ENCODE measurements at places on chromosomes 7 and 10.

DNA sequence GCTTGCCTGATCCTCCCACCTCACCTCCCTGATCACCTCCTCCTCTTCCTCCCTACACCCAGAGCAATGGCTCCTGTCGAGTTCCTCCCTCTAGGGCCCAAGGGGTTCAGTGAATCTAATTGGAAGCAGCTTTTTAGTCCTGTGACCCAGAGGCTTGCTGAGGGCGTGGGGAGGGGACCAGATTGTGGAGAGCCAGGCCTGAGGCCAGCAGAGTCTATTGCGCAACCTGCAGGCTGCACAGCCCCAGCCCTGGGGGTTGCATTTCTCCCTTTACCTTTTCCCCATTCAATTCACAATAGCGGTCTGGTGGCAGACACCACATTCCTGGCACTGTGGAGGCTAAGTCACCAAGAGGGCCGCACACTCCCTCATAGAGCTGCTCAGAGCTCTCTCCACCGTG lies 32.5 kb downstream of the GHRHR start:
- no peak for DNase-seq

DNA sequence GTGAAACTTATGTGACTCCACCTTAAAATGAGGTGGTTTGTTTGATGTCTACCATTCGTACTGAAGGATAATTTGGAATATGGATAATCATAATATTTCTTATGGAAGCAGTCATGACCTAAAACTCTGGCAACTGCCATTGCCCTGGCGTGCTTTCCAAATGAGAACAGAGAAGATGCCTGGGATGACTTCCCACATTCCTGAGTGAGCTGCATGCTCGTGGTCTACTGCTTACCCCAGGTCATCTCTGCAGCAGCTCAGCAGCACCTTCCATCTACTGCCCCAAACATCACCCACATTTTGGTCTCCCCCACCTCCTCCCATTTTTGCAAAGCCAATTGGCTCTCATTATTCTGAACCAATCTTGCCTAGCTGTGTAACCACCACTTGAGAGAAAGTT lies 40.1 kb downstream of the LYZL1 start:
- no peak for DNase-seq

DNA sequence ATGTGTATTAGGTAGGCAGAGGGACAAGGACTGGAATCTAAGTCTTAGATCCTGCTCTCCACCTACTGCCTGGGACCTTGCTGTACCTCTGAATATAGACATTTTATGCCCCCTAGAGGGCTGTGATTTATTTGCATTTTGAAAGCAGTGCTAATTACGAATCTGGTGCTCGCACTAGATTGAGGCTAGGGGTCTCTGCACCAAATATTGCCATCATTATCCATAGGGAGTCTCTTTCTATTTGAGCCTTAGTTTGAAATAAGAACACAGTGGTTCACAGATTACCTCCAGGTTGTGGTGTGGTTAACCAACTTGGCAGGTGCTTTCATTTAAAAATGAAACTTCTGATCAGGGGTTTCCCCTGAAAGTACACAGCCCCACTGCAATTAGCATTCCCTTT lies 41.8 kb downstream of the CNNM1 start:
- no peak for DNase-seq

DNA sequence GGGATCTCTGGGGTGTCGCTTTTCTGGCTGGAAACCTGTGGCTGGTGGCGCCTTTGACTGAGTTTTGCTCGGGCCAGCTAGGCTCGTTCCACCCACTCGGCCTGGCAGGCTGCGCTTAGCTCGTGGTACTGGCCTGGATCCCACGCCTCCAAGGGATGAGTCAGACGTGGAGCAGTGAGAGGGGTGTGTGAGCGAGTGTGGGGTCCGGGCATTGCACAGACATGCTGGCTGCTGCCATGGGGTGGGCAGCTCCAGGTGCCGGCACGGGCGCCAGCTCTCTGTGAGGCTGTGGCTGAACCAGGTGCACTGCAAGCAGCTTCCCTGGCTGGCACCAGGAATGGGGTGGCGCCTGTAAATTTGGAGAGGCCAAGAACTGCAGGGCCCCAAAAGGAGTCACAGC lies 63.1 kb upstream of the CACNA2D1 start:
- peak; percentile 61 for DNase-seq

DNA sequence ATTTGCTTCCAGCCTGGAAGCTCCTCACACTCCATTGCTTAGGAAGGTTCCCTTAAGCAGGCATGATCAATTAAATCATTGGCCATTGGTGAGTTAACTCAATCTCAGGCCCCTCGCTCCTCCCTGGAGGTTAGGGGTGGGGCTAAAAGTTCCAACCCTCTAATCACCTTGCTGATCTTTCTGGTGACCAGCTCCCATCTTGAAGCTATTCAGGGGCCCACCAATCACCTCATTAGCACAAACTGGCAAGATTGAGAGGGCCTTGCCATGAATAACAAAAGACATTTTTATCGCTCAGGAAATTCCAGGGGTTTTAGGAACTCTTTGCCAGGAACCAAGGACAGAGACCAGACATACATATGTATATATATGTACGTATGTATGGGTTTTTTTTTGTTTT lies 58.4 kb downstream of the AGK start:
- DNase-seq = no peak

DNA sequence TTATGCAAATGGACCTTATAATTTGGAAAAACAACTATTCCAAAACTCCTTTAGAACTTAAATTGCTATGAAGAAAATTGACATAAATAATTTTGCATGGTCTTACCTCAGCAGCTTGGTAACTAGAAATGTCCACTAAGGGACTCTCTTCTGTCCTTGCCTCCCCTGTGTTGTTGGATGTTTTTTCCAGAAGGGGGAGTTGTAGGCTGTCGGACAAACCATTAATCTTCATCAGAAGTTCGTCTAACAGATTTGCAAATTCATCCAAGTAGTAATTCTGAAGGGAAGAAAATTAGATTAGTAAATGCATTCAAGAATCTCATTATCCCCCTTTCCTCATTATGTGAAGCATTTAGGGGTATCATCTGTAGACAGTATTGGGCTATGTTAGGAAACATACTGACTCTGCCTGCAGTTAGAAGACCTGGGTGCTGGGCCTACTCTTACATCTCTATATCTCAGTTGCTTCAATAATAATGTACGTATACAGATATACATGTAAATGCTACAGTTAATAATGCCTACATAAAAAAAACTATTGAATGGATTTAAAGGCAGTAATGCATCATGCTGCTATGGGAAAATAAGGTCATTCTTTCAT lies 155.6 kb downstream of the PKD1L1 start:
- DNase-seq = no peak

DNA sequence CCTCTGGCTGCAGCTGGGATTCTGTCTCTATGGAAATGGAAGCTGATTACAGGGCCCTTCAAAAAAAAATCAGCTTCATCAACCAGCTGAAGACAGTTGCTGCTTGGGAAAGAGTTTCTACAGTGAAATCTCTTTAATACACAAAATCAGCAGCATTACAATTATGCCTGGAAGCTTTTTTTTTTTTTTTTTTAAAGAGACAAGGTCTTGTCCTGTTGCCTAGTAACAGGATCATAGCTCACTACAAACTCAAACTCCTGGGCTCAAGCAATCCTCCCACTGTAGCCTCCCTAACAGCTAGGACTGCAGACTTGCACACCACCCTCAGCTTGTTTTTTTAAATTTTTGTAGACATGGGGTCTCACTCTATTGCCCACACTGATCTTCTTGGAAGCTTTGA lies 94.5 kb downstream of the OR13A1 start:
- DNase-seq = no peak

GRCh38 chr7:32680259-32681173 lies 185.2 kb downstream of the AVL9 start:
- no peak for DNase-seq

GRCh38 chr7:5683280-5683670 lies 98.2 kb downstream of the RNF216 start:
- no peak for DNase-seq

GRCh38 chr10:105807935-105808587 lies 1167.0 kb downstream of the SORCS3 start:
- DNase-seq = no peak

DNA sequence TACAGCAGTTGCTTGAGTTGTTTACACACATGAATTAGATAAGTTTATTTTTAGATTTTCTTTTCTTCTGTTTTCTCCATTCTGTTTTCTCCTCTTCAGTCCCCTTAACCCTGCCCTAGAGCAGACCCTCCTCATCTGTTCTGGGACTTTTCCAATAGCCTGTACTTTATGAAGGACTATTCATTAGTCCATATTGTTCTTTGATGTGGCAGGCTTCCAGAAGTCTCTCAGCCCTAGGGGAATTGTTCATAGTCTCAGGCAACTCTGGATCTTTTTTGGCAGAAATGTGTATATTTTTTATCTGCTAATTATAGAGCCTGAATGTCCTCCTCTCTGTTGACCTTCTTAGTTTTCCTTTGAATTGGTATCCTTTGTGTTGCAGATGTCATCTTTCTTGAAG lies 25.4 kb downstream of the KAT6B start:
- DNase-seq = no peak

DNA sequence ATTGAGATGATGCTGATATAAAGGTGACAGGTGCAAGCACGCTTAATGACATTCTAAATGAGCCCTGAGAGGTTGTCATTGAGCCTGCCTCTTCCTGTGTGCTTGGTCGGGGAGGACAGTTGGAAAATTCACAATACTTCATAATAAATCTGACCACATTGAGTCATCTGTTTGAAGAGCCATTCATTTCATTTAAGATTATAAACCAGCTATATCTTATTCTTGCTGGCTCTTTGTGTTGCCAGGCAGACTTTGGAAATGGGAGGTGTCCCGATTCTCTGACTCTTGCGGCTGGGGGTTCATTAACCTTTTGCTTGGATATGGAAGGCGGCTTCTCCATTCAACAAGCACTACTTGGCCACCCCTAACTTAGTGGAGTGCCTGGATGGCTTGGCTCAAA lies 198.2 kb downstream of the FANK1 start:
- no peak for DNase-seq

DNA sequence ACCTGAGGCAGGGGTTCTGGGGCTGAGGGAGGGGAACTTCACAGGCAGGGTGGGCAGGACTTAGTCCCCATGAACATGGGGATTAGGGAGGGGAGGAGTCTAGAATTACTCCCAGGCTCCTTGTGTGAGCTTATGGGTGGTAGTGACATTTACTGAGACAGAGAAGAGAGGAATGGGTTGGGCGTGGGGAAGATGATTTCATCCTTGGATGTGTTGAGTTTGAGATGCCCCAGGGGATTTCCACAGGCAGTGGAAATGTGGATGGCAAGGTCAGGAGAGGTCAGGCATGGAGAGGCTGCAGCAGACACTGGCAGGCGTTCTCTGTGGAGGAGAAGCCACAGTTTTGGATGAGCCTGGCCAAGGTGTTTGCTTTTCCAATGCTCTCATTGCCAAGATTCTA lies 26.4 kb upstream of the GSDME start:
- no peak for DNase-seq

- no peak for DNase-seq
Observed at GRCh38 chr10:59374916-59375315, 12.6 kb upstream of the FAM13C start.

- DNase-seq = no peak
Observed at GRCh38 chr10:34918776-34919315, 103.8 kb upstream of the PARD3 start.

- no peak for DNase-seq
Observed at GRCh38 chr7:36865019-36865418, 140.7 kb upstream of the AOAH start.

DNA sequence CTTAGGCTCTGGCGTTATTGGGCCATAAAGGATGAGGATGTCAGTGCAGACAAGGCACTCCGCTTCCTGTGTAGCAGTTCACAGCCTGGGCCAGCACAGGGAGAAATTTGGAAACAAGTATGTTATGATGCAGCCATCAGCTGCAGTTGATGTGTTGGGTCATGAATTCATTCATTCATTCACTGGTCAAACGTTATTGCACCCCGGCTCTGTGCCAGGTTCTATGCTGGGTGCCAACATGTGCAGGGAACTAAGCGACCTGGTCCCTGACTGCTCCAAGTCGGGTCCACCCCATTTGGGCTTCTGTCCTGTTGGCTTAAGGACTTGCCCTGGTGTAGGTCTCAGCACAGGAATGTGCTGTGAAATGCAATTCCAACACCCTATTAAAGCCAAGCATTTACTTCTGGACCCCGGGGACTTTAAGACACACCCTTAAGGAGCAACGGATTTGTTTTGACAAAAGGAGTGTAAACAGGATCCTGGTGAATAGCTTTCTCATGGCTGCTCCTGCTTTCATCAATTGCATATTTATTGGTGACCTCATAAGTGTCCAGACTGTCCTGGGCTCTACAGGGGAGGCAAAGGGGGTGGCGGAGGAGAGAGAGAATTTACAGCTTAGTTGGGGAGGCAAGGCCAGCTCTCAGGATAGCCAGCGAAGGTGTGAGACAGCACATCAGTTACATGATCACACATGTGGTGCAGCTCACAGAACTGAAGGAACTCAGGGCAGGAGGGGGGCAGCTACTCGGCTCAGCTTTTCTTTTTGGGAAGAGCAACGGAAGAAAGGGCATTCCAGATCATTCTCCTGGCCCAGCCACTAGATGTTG lies 158.6 kb downstream of the GRK5 start:
- DNase-seq = no peak

GRCh38 chr10:132045324-132045723 lies 20.4 kb upstream of the JAKMIP3 start:
- no peak for DNase-seq

DNA sequence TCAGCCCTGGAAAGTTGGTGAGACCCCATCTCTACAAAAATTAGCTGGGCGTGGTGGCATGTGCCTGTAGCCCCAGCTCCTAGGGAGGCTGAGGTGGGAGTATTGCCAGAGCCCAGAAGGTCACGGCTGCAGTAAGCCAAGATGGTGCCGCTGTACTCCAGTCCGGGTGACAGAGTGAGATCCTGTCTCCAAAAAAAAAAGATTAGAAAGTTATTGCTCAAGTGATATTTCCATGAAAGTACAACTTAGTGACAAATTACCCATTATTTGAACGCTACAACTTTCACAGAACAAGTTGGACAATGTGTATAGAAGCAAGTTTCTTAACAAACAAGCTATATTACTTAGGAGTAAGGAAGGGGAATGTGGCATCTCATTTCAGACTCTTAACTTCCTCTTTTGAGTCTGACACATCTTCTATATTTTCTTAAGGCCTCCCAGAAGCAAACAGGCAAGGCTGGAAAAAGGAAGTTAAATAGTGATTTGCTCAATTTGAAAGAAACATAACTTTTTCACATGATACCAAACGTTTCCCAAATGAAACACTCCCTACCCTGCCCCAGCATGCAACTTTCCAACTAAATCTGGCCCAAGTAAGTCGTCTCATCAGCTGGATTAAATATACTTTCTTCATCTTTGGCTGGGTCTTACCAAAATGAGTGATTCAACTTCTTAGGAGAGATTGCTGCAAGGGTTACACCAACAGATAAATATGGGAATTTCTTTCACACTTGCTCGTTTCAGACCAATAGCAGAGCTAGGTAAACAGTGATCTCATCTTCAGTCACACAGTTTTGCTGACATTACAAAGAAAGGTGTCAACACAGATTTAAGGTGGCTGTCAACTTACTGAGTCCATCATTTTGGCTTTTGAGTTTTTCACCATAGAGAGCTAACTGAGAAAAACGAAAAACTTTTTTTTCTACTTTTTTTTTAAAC lies 66.3 kb upstream of the KLF6 start:
- no peak for DNase-seq

- no peak for DNase-seq
Observed at GRCh38 chr10:35916791-35917190, 274.7 kb upstream of the FZD8 start.

Data from upper lobe of left lung (tissue), 6 donors.